ENCODE measurements at places on chromosomes 6 and 20.

GRCh38 chr6:12608874-12609273 lies 107.7 kb upstream of the PHACTR1 start:
- no peak for DNase-seq

DNA sequence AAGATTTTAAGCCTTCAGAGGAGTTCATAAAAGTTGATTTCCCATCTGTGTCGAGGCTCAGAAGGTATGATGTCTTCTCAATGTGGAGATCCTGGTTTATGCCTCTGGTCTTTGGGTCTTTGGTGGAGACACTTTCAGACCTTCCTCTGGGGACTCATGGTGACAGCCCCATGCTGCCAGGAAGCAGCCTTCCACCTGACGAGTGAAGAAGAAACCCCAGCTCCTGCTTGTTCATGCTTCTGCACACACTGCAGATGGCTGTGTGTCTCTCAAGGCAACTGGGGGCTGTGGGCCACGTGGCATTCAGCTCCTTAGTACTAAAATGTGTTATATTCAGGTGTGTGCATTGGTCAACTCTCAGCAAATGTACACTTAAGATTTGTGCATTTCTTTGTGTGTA lies 4.9 kb upstream of the SCP2D1 start:
- no peak for DNase-seq

GRCh38 chr6:109454496-109455436 lies 806 bp downstream of the MICAL1 start:
- DNase-seq, result no peak

GRCh38 chr6:10177704-10178103 lies 237.2 kb downstream of the TFAP2A start:
- peak; percentile 61 for DNase-seq

DNA sequence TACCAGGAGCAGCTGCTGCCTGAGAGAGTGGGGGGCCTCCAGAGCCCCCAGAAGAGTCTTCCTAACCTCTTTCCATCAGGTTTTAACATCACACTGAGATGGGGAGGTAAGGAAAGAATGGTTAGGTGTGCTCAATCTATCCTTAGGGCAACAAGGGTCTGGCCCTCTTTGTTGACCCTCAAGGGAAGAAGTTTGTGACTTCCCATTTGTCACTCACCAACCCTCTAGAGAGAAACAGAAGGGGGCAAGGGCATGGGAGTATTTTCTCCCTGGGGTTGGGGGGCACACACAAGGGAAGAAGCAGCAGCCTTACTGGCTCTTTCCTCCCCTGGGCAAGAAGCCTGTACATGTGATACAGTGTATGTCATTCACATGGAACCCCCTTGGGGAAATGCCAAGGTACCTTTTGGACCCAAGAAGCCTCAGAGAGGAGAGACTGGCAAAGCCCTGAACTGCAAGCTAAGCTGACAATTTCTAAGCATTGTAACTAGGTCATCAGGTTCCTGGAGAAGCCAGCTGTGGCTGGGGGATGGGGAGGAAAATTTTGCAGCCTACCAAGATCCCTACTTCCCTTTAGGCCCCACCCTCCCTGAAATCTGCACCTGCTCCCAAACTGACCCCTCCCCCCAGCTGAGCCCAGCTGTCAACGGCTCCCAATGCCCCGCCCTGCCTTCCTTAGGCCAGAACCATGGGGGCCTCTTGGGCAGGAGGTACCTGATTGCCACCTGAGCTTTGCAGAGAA lies 14.5 kb downstream of the BCL2L1 start:
- DNase-seq, result no peak

Measured in Daoy (cell line).